ENCODE measurements at places on chromosomes 2 and 18.

GRCh38 chr2:119424284-119425118, 7.2 kb upstream of the TMEM37 start:
- no peak for DNase-seq

DNA sequence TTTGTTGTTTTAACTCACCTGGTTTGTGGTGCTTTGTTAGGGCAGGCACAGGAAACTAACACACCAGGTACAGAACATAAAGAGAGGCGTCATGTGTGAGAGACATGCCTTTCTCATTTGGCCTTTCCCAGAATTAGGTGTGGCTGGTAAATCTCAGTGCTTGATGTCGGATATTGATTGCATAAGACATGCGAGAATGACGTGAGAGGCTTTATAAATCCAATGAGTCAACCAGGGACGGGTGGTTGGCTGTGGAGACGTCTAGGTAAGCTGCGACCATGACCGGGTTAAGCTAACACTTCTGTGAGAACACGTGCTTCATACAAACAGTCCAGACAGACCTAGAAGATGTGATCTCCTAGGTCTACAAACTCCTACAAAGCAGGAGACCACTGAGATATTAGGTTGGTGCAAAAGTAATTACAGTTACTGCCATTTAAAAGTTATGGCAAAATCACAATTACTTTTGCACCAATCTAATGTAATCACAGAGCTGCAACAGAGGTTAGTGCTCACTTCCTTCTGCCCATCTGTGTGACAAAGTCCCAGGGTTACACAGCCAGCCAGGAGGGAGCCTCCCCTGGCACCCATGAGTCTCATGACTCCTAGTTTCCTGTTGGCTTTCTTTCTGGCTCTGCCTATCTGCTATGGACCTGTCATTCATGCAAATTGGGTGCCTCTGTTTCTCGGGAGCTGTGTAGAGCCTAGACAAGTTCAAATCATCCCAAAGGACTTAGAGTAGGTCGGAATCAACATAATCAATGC, 98.9 kb upstream of the ATP8B1 start:
- DNase-seq = no peak

DNA sequence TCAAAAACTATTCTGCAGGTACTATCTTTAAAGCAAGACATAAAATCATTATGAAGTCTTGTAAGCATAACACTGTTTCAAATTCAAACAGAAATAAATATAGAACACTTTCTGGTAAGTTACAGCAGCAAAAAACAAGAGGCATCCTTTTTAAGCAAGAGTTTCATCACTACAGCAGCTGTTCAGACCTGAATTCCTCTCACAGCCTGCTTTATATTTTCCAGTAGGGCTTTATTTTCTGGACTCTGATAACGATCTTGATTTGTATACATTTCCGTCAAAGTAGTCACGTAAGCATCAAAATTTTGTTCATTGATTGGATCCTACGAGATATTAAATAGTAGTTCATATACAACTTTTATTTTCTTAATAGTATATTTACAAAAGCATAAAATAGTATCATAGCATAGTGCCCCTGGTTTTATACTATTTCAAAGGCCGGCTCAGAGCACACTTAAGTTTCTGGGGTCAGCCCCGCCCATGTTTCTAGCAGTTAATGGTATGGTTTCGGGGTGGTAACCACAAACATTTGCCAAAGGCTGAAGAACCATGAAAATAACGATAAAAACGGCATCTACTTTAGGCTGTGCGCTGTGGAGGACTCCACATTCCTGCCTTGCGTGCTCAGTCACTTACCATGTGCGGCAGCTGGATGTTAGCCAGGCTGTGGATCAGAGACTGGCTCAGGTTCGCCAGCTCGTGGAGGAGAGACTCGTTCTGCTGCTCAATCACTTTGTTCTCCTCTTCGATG, 47.5 kb upstream of the PXDN start:
- DNase-seq = no peak

DNA sequence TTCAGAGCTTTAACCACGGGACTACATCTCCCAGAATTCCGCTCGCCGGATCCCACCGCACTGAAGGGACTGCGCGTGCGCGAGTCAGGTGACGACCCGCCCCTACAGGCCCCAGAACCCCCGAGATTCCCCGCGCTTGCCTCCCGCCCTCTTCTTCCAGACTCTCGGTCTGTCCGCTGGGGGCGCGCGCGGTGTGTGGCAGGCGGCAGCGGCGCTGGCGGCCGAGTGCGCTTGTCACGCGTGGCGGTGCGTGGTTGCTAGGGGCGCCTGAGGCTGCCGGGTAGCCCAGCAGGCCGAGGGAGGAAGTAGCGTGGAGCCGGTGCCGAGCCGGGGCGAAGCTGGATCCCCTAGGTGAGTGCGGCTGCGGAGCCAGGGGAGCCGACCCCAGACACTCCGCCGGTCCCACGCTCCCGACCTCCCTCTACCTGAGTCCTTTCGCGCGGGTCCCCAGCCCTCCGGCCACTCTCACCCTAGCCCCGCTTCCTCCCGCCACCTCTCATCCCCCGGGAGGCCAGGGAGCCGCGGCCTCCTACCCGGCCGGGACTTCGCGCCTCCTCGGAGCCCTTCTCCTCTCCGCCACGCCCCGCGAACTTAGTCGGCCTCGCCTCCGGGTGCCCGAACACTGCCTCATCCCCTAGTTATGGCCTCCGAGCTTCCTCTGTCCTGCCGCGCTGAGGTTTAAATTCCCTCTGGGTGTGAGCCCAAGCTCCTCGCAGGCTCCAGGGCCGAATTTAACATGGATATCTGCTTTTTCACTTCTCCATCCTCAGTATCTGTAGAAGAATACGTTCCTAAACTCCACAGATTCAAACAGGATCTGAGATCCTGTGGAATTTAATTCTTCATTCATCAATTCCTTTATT, at the start of gene TTLL4:
Gene TTLL4 (plus strand): TSS at position 149 of the 863 bp plus-strand sequence. CDS start 26,842 bp downstream, outside the sequence.
- DNase-seq = peak; percentile 96

DNA sequence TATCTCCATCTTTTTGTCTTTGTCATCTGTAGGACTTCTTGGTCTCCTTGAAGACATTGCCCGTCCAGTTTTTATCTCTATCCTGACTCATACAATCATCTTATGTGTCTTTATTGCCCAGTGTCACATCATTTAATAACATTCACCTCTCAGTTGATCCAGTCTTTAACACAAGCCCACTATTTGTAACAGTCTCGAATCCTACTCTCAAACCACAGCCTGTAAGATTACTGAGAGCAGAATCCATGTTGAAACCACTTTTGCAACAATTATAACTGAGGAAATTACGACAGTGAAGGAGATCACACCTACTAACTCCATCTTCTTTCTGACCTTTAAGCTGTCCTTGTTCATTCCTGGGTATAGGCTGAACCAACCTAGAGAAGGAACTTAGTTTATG, 1206.0 kb upstream of the ZEB2 start:
- no peak for DNase-seq

DNA sequence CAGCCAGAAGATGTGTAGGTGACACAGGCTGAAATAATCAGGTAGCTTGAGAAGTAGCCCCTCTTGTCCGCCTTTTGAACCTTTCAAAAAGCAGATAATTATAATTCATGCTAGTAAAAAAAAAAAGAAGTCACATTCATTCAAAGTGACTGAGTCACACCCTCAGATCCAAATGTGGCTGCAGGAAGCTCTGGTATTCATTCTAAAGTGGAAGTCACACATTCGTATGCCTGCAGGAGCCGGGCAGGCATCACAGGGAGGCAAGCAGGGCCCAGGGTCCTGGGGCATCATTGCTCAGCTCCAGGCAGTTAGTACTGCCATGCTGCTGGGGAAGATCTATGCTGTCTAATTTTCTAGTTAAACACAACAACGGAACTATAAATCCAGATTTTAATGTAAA, 21.7 kb upstream of the RAB11FIP5 start:
- no peak for DNase-seq

DNA sequence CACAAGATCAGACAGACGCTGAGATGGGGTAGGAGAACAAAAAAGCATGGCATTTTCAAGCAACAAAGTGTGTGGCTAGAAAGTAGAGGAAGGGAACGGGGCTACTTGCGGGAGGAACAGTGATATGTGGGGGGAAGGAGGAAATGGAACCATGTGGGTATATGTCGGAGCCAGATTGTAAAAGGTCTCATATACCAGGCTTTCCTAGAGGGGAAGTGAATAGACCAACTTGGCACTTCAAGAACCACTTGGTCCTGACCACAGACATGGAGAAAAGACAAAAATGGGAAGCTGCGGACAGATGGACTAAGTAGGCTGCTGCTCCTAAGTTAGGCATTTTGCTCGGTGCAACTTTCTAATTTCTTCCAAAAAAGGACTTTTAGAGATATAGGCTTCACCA, 196.0 kb downstream of the DCC start:
- no peak for DNase-seq

DNA sequence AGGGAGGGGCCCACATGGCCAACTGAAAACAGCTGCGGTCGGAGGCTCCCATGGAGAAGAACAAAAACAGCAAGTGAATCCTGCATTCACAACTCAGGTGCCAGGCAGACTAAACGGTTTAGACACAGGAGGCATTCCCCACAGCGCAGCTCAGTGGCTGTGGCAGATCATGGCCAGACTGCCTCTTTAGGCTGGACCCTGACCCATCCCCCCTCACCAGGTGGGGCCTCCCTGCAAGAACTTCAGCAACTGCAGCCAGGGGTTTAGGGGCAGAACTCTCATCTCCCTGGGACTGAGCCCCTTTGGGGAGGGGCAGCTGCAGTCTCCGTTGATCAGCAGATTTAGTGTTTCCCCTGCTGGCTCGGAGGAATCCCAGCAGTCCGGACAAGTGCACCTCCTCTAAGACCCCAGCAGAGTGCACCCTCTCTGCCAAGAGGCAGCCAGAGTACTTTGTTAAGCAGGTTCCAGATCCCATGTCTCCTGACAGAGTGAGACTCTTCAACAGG, 346.7 kb downstream of the SS18 start:
- no peak for DNase-seq

DNA sequence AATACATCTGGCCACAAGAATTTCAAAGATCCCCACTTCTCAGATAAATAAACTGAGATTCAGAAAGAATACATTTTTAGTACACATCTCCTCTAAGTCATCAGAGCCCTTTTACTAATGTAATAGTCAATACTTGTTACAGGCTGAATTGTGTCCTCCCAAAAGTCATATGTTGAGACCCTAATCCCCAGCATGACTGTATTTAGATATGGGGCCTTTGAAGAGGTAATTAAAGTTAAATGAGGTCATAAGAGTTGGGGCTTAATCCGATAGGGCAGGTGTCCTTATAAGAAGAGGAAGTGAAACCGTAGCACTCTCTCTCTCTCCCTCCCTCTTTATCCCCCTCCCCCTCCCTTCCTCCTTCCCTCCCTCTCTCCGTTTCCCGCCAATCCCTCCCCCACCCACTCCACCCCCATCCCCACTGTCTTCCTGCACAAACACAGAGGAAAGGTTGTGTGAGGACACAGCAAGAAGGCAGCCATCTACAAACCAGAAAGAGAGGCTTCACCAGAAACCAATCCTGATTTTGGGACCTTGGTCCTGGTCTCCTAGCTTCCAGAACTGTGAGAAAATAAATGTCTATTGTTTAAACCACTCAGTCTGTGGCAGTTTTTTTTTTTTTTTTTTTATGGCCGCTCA, 66.6 kb upstream of the ZNF397 start:
- DNase-seq = no peak

- DNase-seq = no peak
These were observed 5.7 kb downstream of the GFPT1 start for GRCh38 chr2:69381337-69381737.

GRCh38 chr18:23237524-23238151, 102.4 kb downstream of the CABLES1 start:
- DNase-seq = peak; percentile 20

GRCh38 chr2:170819680-170820664, 3.3 kb downstream of the GAD1 start:
- DNase-seq = no peak

- DNase-seq = no peak
These were observed 36.9 kb downstream of the KCNE4 start for GRCh38 chr2:223088866-223089265.

DNA sequence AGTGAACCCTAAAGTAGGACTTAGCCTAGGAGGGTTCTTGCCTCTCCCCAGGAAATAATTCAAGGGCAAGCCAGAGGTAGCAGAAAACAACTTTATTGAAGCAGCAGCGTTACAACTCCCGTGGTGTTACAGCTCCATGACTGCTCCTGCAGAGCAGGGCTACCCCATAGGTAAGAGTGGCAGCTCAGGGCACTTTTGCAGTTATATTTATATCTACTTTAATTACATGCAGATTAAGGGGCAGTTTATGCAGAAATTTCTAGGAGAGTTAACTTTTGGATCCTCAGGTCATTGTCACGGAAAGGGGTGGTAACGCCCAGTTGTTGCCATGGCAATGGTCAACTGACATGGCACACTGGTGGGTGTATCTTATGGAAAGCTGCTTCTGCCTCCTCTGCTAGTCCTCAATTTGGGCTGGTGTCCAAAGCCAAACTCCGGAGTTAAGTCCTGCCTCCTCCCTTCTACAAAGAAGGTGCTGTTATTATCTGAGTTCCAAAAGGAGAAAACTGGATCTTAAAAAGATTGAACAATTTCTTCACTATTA, 1413.0 kb downstream of the DSC3 start:
- no peak for DNase-seq
